ENCODE measurements at places on chromosomes 1 and 21.

GRCh38 chr1:60244906-60245305 is 171.3 kb upstream of the C1orf87 start:
- no peak for DNase-seq

GRCh38 chr1:223249854-223250631 is 107.0 kb upstream of the TLR5 start:
- no peak for DNase-seq

GRCh38 chr1:151828921-151829320 is 2.7 kb downstream of the RORC start:
- no peak for DNase-seq

DNA sequence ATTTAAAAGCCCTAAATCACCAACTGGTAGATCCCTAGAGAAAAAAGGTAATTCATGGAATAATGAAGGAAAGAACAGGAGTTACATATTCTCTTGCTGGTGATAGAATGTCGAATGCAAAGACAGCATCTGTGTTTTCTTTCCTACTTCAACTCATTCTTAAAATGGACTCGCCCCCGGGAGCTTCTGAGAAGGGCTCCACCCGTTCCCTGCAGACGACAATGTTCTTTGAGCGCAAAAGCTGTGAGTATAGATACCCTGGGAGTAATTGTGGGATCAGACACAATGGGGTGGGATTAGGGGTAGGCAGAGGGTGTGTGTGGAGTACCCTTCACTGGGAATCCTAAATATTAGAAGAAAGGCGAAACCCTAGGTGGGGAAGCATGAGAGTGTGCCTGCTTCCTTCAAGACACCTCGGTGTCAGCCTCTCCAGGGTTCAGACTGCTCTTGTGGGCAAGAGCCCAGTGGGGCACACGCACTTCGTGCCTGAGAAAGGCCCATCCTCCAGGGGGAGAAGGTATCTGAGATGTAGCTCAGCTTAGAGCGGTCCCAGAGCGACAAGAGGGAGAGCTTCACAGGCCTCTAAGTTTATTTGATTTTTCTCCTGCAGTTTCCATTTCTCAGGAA is 123.3 kb upstream of the DPYD start:
- DNase-seq: no peak

GRCh38 chr1:181089017-181089675 is 646 bp downstream of the IER5 start:
- DNase-seq: no peak

DNA sequence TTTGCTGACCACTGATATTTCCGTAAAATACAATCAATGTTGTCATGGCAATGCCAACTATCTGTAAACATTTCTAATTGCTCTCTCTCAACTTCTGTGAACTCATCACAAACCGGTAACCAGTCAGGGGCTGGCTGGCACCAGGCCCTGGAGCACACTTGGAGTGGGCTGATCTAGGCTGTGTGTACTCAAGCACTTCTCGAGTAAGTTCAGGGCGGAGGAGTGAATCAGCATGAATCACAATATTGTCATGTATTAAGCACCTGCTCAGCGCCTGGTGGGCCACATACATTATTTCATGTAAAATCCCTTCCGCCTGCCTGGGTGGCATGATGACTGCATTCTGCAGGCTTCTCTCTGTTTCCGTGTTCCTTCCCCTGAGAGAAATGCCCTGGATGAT is 212.4 kb downstream of the FOXD2 start:
- peak; percentile 86 for DNase-seq

GRCh38 chr1:223008808-223009207 is 134.2 kb downstream of the TLR5 start:
- no peak for DNase-seq

DNA sequence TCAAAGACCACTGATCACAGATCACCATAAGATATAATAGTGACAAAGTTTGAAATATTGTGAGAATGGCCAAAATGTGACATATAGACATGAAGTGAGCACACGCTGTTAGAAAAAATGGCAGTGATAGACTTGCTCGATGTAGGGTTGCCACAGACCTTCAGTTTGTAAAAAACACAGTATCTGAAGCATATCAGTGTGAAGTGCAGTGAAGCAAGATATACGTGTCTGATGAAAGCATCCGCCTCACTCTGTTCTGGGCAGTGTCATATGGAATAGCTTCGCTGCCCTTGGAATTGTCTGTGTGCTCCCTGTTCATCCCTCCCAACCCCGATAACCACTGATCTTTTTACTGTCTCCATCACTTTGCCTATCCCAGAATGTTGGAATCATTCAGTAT is 50.7 kb downstream of the GALNT2 start:
- no peak for DNase-seq

DNA sequence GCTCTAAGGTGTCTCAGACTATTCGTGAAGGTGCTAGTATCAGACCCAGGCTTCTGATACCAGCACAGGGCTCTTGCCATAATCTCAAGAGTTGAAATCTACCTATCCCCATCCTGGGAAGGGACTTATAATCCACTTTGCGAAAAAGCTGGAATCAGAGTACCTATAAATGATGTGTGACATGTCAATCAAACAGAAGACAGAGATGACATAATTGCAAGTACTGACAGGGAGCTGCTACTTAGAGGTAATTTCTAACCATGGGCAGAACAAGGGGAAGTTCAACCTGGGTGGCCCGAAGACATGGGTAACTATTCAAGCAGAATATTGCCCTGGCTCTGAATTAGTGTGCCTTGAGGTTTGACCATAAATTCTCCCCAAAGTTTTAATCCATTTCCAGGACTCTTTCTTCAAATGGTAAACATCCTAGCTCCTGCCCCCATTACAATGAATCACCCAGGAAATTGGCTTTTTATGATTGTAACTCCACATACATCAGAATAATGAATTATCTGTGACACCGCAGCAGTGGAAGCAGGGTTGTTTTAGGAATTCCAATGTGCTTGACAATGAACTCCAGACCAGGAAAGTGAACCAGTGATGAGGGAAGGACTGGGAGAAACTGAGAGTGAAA is 37.2 kb downstream of the KANK4 start:
- DNase-seq: no peak

- DNase-seq: no peak
Measured at GRCh38 chr1:29392486-29393450, 156.4 kb downstream of the PTPRU start.
